ENCODE measurements at places on chromosomes 6 and 20.

GRCh38 chr6:43803055-43803782 is 33.2 kb downstream of the VEGFA start:
- no peak for DNase-seq

DNA sequence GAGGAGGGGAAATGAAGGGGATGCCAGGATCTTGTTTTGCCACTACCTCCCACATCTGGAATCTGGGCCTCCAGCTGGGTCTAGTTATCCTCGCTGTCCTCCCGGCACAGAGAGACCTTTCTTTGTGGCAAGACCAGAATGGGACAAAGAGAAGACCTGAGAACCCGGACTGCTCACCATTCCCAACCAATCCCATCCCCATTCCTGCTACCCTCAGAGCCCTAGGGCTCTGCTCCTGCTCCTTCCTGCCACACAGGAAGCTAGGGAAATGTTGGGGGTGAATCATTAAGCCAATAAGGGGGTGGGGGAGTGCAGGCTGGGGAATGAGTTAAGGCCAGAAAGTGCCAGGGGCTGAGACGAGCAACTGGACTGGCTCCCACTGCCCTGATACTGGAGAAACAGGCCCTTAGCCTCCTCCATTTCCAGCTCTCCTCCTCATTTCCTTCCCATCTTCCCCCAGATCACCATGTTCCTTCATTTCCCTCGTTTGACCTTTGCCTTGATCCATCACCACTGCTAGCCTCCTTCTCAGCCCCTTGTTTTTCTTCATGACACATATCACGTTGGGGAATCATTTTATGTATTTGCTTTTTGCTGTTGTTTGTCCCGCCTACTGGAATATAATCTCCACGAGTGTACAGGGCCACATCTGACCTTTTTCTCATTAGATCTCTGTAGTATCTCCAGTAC is 4.6 kb upstream of the IER3 start:
- DNase-seq: no peak

DNA sequence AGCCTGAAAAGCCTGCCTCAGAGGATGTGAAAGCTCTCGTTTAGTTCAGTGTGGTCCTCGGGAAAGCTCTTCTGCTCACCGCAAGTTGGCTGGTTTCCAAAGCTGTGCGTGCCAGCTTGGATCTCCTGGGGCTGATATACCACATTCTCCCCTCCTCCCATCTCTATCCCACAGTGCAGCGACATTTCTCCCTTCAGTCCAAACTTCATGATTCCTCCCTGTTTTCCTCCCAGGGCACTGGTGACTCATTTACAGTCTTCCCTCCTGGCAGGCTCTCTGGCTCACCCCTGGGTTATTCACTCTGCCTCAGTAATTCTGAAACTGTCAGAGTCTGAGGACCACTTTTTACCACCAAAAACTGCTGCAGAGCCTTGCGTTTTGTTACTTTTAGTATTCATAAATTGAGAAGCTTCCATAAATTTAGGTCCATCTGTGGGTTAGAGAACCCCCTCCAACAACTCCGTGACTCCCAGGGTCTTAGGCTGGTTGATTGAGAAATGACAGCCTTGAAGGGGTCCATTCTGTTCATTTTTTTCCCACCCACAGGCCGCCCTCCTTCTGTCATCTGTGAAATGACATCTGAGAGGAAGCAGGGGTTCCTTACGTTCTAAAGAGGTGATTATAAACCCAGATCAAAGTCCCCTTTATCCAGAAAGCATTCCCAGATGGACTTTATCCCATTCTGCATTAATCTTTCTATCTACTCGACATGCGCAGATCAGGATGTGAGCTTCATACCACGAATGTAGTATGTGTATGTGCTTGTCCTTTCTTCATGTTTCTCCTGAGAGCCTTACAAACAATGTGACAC is 6.1 kb downstream of the TRIM10 start:
- no peak for DNase-seq

- DNase-seq: no peak
Measured at GRCh38 chr6:111784433-111784832, 88.8 kb downstream of the FYN start.

GRCh38 chr6:6816716-6817115 is 228.2 kb downstream of the LY86 start:
- DNase-seq: no peak

GRCh38 chr6:163940705-163941623 is 526.4 kb downstream of the QKI start:
- no peak for DNase-seq

DNA sequence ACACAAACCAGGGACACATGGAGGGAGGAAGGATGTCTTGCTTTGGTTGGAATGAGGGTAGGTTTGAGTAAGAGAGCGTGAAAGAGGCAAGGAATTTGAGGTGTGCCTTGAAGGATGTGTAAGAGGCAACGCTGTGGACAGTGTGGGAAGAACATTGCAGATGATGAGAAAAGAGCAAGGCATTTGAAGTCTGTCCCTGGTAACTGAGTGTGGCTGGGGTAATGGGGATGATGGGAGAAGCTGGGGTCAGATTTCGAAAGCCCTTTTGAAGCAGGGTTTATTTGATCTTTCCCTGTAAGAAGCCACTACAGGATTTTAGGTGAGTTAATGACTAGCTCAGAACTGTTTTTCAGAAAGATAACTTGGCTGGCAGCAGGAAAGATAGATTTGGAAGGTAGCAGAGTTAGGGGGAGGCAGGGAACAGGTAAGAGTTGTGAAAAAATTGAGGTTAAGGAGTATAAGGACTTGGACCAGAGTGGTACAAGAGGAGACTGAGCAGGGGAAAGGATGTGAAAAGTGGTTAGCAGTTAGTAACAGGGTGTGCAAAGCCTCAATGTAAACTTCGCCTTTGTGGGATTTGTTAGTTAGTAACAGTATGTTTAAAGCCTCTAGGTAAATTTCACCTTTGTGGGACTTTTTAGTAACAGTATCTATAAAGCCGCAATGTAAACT is 17.7 kb downstream of the UTRN start:
- DNase-seq: no peak

- no peak for DNase-seq
Measured at GRCh38 chr6:4788953-4789584, 12.9 kb downstream of the CDYL start.

GRCh38 chr6:158033751-158034702 is 52.4 kb downstream of the SYNJ2 start:
- no peak for DNase-seq

DNA sequence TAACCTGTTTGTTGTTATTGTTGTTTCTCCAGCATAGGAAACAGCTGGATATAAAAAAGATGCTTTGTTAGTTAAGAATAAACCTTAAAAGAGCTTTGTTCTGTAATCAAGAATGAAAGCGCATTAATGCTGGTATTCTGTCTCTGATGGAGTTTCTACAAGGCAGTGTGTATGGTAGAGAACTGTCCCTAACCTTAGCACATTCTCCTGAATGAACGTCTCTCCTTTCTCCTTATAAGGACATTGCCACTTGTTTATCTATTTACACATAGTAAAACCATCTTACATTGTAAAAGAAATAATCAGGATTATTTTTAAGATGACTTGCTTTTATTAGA is 33.8 kb upstream of the LCA5 start:
- DNase-seq: no peak

DNA sequence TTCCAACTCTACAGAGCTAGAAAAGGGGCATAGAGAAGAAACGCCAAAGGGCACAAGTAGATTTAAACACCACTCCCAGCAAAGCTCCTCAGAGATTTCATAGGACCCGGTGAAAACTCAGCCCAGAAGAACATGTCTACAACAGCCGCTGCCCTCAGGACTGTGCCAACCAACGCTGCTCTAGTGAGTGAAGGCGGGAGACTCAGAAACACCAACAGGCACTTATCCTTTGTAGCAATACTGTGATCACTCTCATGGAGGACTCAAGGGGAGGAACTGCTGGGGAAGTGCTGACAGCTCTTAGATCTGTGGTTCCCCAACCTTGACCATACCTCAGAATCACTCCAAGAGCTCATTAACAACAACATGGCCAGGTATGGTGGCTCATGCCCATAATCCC is 39.5 kb downstream of the STAU1 start:
- no peak for DNase-seq

GRCh38 chr6:143441010-143441409 is 9.5 kb downstream of the ADAT2 start:
- no peak for DNase-seq

DNA sequence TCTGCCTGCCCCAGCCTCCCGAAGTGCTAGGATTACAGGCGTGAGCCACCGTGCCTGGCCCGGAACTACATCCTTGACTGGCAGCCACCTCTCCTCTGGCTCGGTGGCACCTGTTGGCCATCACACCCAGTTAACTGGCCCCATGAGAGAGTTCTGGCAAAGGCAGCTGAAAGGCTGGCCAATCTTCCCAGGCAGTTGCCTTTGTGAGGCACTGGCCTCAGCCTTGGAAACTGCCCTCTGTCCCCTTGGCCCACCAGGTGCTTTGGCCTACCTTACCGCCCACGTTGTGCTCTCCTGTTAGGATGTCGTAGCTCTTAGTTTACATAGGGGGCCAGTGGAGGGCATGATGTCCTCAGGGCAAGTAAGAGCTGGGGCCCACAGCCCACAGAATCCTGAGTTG is 9.6 kb upstream of the MANBAL start:
- DNase-seq: no peak

DNA sequence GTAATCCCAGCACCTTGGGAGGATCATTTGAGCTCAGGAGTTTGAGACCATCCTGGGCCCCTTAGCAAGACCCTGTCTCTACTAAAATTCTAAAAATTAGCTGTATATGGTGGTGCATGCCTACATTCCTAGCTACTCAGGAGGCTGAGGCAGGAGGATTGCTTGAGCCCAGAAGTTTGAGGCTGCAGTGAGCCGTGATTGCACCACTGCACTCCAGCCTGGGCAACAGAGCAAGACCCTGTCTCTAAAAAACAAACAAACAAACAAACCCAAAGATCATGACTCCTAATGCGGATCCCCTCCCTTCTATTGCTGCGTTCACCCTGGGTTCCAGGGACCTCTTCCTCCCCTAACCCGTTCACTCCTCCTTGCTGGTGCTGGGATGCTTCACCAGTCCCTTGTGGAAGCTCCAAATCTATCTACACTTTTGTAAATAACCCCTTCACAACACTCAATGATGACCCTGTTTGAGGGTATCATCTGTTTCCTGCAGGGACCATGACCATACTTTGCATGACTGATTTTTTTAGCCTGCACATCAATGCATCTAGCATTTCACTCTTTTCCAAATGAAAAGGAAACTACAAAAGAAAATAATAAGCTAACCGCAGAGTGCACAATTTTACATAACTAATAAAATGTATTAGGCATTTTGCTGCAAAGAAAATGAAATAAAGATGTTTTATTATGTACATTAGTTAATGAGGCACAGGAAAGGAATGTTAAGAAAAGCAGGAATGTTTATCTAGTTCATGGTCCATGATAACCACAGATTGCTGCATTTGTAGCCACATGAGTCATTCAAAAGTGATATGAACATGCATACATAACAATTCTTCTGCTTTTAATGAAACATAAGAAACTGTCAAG is 30.5 kb upstream of the IPCEF1 start:
- DNase-seq: no peak

DNA sequence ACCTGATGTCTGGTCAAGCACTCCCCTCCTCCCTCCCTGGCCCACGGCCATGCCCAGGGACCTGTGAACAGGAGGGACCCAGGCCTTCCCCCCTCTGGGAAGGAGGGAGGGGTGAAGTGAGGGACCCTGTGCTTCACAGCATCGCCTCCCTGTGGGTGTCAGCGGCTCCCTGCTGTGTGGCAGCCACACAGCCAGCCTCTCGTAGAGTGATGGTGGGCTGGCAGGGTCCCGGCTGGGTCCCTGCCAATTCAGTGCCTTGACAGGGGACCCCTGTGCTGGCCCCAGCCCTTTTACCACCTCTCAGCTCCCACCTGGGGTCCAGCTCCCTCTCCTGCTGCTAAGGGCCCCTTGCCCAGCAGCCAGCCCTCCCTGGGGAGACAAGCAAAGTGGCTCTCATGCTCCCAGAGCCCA is 31.3 kb upstream of the GRM4 start:
- DNase-seq: no peak

GRCh38 chr20:21867353-21867752 is 161.9 kb downstream of the PAX1 start:
- no peak for DNase-seq

- DNase-seq: no peak
Measured at GRCh38 chr6:75493400-75494064, at the start of gene FILIP1. Gene FILIP1 (minus strand): TSS chr6:75493800. CDS start chr6:75414972, 78,828 bp downstream.

DNA sequence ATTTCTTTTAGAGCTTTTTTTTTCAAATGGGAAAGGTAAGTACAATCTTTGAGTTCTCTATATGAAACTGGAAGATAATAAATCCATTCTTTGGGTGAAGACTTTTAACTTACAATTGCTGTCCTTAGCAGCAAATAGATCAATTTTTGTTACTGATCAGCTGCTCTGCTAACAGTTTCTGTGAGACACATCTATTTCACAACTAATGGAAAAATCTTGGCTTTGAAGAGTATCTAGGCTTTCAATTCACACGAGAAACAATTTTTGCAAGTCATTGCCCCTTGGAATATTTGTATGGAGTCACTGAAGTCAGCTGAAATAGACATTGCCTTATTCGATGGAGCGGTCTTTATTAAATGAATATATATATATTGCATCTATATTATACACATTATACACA is 20.5 kb upstream of the ARG1 start:
- no peak for DNase-seq

DNA sequence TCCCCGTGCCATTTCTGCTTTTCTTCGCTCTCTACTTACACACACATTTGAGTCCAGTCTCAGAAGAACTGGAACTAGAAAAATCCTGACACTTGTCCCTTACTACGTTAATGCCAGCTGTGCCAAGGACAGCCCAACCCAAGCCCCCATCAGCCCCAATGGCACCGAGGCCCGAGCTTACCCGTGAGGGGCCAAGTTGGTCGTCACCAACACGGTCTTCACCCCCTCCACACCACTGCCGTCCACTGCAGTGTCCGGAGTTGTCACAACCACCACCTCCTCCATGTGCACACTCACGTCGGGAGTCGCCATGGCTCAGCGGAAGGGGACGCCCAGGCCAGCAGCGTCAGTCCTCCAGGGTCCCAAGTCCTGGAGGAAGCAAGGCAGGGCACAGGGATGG is 7.8 kb downstream of the GMEB2 start:
- DNase-seq: no peak

DNA sequence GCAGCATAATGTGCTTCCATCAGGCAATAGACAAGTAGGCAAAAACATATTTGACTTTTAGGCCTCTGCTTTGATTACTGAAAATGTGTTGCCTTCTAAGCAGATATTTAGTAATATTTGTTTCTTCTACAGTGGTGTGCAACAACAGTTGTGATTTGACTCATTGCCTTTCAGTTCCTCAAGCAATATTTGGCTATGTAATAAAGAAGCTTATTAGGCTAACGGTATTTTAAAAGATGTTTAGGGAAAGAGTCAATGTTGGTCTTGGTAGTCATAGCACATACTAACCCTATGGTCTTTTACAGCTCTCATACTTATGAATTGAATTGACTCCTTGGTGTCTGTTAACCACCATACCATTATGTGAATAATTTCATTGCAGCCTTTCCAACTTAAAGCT is 124.1 kb downstream of the GRIK2 start:
- DNase-seq: no peak

DNA sequence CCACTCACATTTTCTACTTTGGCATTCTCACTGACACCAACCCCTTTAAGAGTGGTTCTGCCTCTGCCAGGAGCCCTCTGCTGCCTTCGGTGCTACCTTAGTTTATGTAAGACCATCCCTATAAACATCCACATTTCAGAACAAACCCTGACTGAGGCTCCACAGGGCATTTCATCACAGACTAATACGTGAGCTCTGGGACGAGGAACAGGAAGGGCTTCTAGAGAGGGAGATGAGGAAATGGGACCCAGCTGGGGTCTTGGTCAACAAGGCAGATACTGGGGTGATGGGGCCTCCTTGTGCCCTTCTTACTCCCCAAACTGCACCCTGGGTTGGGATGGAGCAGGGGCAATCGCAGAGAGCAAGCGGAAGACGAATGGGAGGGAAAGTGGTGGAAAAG is 86.5 kb upstream of the FYN start:
- no peak for DNase-seq

- DNase-seq: no peak
Measured at GRCh38 chr6:46888031-46888430, 33.7 kb downstream of the ADGRF5 start.
